ENCODE measurements at places on chromosomes 1 and 21.

GRCh38 chr1:169132512-169133227 is 26.2 kb downstream of the ATP1B1 start:
- no peak for DNase-seq

DNA sequence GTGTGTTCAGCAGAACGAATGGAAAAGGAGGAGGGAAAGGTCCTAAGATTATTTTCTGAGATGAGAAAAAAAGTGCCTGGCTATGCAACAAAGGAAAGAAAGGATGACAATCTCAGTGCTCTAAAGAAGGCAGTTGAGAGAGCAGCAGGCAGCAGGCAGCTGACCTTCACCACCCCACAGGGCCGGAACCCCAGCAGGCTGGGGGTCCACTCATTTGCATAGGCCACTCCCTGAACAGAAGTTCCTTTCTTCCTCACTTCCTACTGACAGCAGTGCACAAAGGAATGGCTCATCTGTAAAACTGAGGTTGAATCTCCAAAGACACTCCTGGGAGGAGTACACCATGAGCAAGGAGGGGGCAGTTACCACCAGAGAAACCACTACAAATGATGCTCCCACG is 41.4 kb upstream of the TNR start:
- DNase-seq = no peak

DNA sequence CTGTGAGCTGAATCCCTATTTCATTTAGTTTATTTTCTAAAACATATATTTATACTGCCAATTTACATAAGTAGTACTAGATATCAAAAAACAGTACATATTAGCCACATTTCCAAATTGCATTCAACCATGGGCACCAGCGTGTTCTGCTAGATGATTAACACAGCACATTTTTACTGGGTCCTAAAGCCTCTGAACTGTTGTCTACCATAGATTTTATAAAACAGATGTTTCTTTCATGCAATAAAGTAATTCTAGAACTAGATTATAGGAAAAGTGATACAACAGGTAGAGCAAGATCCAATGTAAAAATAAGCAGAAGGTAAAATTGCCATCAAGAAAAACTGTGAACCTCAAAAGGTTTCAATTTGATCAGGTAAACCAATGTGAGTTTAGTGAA is 108.6 kb downstream of the FAF1 start:
- DNase-seq = no peak

GRCh38 chr1:45673956-45674355 is 12.4 kb downstream of the GPBP1L1 start:
- no peak for DNase-seq

DNA sequence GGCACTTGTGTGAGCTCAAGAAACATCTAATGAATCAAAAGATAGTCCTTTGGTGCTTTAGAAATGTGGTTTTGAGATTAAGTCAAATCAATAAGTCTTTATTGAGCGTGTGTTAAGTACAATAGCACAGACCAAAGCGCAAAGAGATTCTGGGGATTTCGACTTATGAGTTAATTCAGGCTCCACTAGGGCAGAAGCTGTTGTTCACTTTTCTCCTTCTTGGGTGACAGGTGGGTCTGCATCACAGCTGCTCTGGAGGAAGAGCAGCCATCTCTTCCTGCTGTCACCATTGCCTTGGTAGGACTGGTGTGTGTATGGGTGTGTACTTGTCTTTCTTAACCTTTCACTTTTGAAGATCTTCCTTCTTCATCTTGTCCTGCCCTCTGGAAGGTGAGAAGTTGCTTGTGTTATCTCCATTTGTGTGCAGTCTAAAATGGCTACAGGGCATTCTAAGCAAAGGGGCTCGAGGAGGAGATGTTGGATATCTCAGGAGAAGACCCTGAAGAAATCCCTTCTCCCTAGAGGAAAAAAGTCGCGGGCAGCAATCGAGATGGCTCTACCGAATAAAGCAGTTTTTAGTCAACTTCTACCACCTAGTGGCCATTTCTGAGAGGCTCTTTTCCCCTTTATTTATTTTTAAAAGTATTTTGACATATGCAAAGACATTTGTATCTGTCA is 22.9 kb upstream of the DISC1 start:
- DNase-seq = no peak

- no peak for DNase-seq
Observed at GRCh38 chr1:227749916-227750710, 14.9 kb downstream of the SNAP47 start.

GRCh38 chr21:21163904-21164303 is 165.7 kb downstream of the NCAM2 start:
- DNase-seq = no peak

GRCh38 chr1:156154317-156154749 is 948 bp downstream of the SEMA4A start:
- DNase-seq = no peak

DNA sequence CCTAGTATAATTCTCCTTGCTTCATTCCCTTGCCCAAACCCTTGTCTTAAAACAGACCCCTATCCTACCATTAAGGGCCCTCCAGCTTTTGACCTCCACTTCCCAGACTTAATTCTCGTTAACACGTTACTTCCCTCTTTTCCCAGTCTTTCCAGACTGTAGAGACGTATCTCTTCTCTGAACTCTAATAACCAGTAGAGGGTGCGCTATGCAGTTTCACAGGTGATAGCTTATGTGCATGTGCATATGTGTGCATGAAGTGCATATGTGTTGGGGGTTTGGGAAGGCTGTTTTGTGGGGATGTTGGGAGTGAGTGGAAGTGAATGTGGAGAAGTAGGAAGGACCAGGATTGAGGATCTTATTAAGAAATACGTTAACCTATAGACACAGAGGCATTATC is 78.1 kb upstream of the CCDC190 start:
- no peak for DNase-seq

DNA sequence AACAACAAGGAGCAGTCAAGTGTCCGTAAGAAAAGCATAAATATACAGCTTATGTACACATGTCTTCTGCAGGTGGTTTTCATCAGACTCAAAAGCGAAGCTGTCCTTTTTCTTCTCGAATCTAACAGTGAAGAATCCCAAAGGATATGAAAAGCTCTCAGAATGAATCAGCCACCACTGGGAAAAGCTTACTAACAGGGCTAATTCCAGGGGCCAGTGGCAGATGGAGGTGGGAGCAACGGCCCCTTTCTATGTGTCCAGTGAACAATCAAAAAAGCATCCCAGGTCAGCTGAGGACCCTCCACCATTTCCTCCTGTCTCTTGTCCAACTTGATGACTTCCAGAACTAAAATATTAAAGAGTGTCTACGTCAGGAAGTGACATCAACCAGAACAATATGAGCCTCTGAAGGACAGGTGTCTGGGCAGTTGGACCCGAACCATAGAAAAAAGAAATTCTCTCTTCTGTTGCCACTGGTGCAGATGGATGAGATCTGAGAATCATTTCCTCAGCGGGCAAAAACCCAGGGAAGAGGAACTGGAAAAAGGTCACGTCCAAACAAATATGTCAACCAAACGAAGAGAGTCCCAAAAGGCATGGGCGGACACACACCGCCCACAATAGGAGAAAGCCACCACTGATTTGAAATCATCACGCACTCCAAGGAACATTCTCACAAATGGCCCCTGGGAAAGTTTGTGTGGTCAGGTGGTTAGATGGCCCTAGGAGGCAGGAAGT is 70.4 kb upstream of the TIAM1 start:
- DNase-seq = no peak

GRCh38 chr1:39646232-39647081 is 7.0 kb upstream of the HEYL start:
- DNase-seq = no peak

GRCh38 chr1:29391362-29391880 is 155.1 kb downstream of the PTPRU start:
- no peak for DNase-seq
